AG04450 (cell line): ENCODE measurements at places on chromosomes 3 and 15.

DNA sequence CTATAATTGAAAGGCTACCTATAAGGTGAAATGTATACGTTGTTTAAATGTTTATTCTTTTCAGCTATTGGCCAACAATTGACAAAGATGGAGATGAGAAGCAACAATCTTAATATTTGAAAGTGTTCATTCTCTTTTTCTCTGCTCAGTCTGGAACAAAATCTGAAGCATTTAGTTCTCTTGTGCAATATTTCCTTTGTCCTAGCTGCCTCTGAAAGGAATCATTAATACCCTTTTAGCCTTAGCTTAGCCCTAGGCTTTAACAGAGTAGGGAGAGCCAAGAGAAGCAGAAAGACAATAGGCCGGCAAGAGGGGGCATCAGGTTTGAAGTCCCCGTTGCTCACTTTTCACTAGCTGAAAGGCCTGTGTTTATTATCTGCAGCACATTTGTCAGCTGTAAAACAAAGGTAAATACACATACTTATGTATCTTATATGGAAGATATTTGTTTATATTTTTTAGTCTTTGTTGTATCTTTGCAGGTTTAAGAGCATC, 422.5 kb upstream of the SEMA6D start:
- no peak for DNase-seq

GRCh38 chr3:58202917-58203360, 7.8 kb downstream of the DNASE1L3 start:
- DNase-seq, result no peak

DNA sequence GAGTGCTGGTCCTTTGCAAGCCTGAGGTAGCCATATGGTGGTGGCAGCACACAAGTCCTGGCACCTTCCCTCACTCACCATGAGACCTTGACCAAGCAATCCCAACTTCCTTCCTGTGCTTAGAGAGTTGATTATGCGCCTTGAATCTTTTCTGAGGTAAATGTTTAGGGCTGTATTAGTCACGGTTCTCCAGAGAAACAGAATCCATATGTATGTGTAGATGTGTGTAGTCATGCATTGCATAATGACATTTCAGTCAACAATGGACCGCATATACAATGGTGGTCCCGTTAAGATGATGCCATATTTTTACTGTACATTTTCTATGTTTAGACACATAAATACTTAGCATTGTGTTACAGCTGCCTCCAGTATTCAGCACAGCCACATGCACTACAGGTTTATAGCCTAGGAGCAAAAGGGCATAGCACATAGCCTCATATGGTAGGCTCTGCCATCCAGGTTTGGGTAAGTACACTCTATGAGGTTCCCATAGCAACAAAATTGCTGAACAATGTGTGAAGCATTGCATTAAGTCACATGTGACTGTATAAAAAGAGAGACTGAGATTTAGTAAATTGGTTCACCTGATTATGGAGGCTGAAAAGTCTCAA, 20.2 kb upstream of the NUP210 start:
- DNase-seq, result no peak

- DNase-seq, result peak; percentile 42
Measured at GRCh38 chr15:63610209-63610841, 13.1 kb downstream of the FBXL22 start.

DNA sequence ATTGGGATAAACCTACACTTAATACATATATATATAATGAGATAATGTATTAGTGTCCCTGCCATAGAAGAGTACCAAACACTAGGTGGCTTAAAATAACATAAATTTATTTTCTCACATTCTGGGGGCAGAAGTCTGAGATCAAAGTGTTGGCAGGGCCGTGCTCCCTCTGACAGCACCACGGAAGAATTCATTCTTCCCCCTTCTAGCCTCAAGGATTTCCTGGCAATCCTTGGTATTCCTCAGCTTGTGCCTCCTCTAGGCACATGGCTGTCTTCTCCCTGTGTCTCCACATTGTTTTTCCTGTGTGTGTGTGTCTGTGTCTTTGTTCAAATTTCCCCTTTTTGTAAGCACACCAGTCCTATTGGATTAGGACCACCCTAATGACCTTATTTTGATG, 115.2 kb upstream of the AGBL1 start:
- no peak for DNase-seq

DNA sequence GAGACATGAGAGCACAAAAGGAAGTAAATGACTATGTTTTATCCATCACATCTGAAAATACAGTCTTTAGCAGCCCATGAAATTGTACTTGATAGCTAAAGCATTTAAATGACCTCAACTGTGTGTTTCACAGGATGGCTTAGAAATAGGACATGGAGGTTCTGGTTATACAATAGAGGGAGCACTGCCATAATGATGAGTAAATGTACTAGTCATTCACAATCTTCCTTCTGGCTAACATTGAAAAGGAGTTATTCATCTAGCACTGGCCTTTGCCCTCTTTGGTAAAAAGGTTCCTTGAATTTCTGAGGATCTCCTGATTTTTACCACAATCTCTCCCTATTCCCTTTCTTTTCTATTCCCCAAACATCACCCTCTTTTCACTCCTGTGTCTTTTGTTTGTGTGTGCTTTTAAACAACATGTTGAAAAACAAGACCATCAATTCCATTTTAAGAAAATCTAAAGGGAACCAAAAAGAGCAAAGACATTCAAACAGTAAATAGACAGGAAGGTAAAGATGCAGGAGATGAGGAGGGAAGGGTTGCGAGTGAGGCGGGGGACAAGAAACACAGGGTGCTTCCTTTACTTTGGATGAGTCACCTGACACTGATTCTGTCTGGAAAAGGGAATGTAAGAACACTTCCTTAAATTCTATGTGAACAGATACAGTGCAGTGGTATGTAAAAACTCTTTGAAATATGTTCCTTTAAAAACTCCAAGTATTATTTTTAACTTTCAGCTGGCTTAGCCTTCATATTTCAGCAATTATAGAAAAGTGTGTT, 619.0 kb downstream of the MECOM start:
- peak; percentile 15 for DNase-seq
